ENCODE measurements at places on chromosomes 3 and 15. TPM values are rescaled to one million over a fixed set of nuclear protein-coding genes. Genes with fewer than 3 reads are reported as not detected.

The BCL2A1 gene
- not detected for total RNA-seq

- no peak for DNase-seq
Measured at GRCh38 chr3:124850212-124850611, 37.0 kb downstream of the ITGB5 start.

GRCh38 chr3:150118219-150118618 lies 147.5 kb upstream of the PFN2 start:
- no peak for DNase-seq

The PARP15 gene
- not detected for total RNA-seq

GRCh38 chr3:82048711-82049110 lies 287.3 kb upstream of the GBE1 start:
- no peak for DNase-seq

DNA sequence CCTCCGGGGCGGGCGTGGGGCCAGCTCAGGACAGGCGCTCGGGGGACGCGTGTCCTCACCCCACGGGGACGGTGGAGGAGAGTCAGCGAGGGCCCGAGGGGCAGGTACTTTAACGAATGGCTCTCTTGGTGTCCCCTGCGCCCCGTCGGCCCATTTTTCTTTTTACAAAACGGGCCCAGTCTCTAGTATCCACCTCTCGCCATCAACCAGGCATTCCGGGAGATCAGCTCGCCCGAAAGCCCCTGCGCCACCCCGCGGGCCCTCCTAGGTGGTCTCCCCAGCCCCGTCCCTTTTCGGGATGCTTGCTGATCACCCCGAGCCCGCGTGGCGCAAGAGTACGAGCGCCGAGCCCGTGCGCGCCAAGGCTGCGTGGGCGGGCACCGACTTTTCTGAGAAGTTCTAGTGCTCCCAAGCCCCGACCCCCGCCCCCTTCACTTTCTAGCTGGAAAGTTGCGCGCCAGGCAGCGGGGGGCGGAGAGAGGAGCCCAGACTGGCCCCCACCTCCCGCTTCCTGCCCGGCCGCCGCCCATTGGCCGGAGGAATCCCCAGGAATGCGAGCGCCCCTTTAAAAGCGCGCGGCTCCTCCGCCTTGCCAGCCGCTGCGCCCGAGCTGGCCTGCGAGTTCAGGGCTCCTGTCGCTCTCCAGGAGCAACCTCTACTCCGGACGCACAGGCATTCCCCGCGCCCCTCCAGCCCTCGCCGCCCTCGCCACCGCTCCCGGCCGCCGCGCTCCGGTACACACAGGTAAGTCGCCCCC lies at the start of gene THBS1:
Gene THBS1, plus strand, starts transcription at position 595 of the 757 bp plus-strand sequence. CDS start 779 bp downstream, outside the sequence.
- peak; percentile 93 for DNase-seq

DNA sequence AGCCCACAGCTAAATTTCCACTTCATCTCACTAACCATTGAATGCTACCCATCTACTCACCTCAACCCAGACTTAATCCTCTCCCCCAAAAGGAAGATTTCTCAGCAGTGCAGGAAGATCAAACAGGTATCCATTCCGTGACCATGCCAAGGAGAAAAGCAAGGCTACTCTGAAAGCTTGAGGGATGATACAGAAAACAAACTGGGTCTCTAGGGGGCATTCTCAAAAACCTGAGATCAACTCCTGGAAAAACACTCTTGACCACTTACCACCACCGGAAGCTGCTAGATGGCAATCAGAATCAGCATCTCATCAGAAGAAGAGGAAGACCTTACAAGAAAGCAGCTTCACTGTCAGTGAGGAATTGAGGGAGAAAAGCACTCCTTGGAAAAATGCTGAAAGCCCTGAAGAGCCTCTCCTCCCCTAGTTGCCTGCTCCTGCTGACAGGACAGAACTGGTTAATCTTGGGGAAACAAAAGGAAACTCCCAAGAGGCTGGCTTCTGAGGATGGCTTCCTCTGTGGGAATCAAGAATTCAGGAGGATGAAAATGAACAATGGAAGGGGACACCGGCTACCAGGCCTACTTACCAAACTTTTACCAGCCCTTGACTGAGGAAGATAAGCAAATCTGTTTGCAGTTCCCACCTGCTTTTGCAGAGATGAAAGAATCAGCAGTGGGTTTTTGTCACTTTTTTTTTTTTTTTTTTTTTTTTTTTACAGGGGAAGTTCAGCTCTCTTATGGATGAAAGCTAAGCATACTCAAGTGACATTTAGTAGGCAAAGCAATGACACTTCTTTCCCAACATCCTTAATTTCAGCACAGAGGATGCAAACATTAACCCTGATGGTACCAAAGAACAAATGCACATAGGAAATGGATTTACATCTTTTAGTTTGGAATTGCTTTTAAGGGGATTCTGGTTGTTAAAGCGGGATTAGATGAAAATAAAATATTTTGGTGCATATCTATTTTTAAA lies at the start of gene ATP8B4:
Gene ATP8B4, minus strand, starts transcription at position 171 of the 978 bp plus-strand sequence. CDS start 12,267 bp downstream, outside the sequence.
- DNase-seq: no peak

The FES gene
- 13.7 TPM for total RNA-seq

DNA sequence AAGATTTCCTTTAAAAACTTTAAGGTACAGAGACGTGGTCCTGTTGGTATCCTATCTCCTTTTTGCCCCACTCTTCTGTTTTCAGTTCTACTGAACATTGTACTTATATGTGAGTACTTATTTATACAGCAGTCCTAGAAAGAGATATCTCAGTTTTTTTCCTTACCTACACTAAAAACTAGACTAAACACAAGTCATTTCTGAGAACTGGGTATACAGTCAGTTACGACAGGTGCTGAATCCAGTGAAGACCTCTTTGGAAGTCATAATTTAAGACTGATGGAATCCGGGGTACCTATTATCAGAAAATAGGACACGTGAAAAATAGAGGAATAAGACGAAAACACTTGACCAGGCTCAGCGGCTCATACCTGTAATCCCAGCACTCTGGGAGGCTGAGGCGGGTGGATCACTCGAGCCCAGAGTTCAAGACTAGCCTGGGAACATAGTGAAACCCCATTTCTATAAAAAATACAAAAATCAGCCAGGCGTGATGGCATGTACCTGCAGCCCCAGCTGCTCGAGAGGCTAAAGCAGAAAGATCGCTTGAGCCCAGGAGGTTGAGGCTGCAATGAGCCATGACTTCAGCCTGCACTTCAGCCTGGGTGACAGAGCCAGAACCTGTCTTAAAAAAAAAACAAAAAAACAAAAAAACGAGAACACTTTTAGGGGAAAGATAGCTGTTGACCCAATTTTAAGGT lies 76.3 kb downstream of the KLHL25 start:
- DNase-seq: no peak

GRCh38 chr15:28098766-28099554 lies at the start of gene OCA2:
Gene OCA2, minus strand, starts transcription at chr15:28099315. Its CDS starts 17,441 bp downstream, at chr15:28081874.
- peak; percentile 39 for DNase-seq

DNA sequence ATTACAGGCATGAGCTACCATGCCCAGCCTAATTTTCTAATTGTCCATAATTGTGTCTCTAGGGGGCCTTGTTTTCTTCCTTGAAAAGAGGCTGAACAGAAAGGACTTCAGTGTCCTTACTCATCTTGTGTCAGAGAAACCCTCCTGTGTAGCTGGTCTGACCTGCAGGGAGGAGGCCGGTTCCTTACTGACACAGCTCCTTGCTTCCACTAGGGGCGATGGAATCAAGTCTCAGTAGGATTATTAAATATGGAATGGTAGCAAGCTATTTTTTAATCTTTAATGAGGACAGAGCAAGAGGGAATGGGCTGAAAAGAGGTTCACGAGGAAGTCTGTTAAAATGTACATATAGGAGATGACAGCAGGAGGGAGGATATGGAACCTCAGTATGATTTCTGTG lies 8.6 kb downstream of the LPCAT4 start:
- DNase-seq: no peak

DNA sequence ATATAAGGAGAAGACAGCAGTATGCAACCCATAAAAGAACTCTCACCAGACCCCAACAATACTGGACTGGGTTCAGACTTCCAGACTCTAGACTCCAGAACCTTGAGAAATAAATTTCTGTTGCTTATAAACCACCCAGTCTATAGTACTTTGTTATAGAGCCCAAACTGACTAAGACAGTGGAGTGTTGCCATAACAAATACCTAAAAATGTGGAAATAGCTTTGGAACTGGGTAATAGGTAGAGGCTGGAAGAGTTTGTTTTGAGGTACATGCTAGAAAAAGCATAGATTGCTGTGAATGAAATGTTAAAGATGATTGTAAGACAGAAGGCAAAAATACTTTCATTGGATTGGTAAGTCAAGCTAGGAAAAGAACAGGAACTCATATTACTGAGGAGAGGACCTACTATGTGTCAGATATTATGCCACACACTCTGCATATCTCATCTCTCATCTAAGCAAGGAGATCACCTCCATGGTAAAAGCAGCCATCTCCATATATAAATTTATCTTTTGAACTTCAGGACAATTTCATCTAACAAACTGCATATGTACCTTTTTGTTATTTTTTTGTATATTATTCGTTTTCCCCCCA lies 67.4 kb upstream of the FNDC3B start:
- no peak for DNase-seq

DNA sequence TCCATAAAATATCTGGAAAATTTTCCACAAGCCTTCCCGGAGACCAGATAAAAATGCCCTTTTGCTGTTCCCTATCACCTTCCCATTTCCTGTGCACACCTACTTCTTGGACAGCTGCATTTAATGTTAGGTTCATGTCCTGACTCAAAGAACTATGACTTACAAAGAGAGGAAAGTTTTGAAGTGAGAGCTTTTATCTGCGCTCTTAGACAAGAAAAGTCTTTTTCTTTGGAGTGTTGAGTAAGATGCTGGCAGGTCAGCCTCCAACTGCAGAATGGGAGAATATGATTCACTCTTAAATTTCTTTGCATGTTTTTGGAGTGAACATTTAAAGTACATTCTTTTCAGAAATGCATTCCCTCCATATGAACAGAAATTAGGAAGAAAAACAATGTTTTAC lies 147.3 kb upstream of the DPH6 start:
- no peak for DNase-seq

DNA sequence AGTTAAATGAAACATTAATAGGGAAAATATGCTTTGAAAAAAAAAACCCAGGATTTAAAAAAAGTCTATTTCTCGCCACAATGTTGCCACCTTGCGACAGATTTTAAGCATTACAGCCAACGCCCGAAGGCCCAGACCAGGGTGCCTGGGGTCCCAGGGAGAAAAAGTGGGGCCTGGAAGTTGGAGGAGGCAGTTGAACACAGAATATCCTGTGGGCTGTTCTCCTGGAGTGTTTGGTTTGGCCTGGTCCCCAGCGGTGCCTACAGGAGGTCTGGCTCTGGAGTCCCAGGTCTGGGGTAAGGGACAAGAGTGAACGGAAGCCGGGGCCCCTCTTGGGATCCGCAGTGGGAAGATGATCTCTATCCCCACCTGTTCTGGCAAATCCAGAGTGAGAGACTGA lies 3.4 kb downstream of the RNU6-1 start:
- DNase-seq: no peak

DNA sequence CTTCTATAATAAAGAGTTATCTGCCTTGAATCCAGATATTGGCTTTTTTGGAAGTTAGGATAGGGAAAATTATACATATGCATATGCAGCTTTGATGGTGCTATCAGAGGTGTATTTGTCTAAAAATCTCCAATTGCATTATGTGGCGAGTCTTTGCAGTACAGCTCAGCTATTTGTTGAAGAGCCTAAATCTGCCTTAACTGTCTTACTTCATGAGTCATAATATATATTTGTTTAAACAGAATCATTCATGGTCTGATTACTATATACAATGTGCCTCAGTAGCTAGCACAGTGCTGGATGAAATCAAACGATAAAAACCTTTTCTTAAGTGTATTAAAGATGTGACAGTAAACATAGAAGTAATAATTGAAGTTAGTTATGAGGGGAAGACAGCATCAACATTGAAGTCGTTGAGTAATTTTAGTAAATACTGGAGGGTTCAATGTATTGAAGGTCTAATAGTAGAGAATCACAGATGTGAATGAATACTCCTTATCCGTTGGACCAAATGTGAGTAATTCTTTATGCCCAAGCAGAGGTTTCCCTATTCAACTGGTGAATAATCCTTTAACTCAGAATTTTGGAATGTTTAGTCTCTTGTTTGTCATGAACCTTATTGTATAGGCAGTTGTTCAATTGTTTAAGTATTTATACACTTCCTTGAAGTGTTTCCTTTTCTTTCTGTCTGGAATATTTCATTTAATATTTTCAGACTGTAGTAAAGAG lies 74.8 kb upstream of the NAALADL2 start:
- no peak for DNase-seq

The B3GALNT1 gene
- 70.2 TPM for total RNA-seq

GRCh38 chr3:195096053-195096452 lies 174.9 kb downstream of the XXYLT1 start:
- DNase-seq: no peak

GRCh38 chr3:144324076-144324475 lies 352.5 kb downstream of the DIPK2A start:
- no peak for DNase-seq

GRCh38 chr3:125587039-125587648 lies 8.2 kb downstream of the OSBPL11 start:
- DNase-seq: no peak

- no peak for DNase-seq
Measured at GRCh38 chr3:37686220-37686619, 175.5 kb upstream of the CTDSPL start.

The GNAT1 gene
- not detected for total RNA-seq

DNA sequence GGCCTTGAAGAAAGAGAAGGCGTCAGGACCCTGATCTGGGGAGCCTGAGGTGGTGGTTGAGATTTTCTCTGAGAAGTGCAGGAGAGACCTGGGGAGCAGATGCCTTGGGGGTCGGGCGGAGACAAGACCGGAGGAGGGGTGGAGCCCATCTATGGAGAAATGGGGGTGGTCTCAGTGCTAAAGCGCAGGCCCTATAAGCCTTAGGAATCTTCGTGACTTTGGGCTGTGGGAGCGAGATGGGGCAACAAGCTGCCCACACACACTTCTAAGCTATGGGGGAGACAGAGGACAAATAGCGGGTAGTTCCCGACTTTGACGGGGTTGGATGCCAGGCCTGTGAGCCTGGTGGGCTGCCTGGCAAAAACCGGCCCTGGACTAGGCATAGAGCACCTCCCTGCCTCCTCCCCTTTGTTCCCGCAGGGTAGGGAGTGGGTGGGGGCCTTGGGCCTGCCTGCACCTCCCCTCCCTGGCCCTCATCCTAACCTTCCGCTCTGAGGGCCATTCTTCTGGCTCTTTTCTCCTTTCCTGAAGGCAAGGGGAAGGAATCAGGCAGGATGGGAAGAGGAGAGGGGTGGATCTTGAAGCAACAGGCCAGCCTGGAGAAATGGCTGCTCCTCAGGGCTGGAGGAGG lies 880 bp downstream of the NISCH start:
- DNase-seq: peak; percentile 37

The KCNMB3 gene
- total RNA-seq: 0.30 TPM

Data from MG63 (cell line).